ENCODE measurements at places on chromosomes 2 and 18. TPM values are rescaled to one million over a fixed set of nuclear protein-coding genes. Genes with fewer than 3 reads are reported as not detected.

Gene DUSP19
- 2.7 TPM for polyA plus RNA-seq

Gene NPHP1
- polyA plus RNA-seq = 12.3 TPM

Gene TGFA
- polyA plus RNA-seq = 0.44 TPM

Gene TYMS
- polyA plus RNA-seq = 177 TPM

Gene CDH2
- 381 TPM for polyA plus RNA-seq

Gene MSH6
- 78.1 TPM for polyA plus RNA-seq

Gene ACOXL
- 4.0 TPM for polyA plus RNA-seq

Gene C2orf72
- 2.2 TPM for polyA plus RNA-seq

Gene CNRIP1
- 9.3 TPM for polyA plus RNA-seq

Gene TTR
- polyA plus RNA-seq = not detected

Gene SCG2
- not detected for polyA plus RNA-seq

Gene SNRNP27
- polyA plus RNA-seq = 96.7 TPM

Gene NXPH2
- polyA plus RNA-seq = 5.4 TPM

Gene GALNT5
- polyA plus RNA-seq = 1.8 TPM

Gene PAX3
- polyA plus RNA-seq = 8.0 TPM

Gene CD226
- polyA plus RNA-seq = 0.02 TPM

Gene MOGAT1
- 0.34 TPM for polyA plus RNA-seq

Gene BOLL
- polyA plus RNA-seq = 0.21 TPM

Gene C1QL2
- polyA plus RNA-seq = not detected

Gene UGT1A6
- not detected for polyA plus RNA-seq

Gene FARSB
- polyA plus RNA-seq = 26.7 TPM

Gene RUFY4
- not detected for polyA plus RNA-seq

Gene RBKS
- 6.9 TPM for polyA plus RNA-seq

Measured in cardiac muscle cell (in vitro differentiated cells and primary cell).